ENCODE measurements at places on chromosomes 12 and 14.

DNA sequence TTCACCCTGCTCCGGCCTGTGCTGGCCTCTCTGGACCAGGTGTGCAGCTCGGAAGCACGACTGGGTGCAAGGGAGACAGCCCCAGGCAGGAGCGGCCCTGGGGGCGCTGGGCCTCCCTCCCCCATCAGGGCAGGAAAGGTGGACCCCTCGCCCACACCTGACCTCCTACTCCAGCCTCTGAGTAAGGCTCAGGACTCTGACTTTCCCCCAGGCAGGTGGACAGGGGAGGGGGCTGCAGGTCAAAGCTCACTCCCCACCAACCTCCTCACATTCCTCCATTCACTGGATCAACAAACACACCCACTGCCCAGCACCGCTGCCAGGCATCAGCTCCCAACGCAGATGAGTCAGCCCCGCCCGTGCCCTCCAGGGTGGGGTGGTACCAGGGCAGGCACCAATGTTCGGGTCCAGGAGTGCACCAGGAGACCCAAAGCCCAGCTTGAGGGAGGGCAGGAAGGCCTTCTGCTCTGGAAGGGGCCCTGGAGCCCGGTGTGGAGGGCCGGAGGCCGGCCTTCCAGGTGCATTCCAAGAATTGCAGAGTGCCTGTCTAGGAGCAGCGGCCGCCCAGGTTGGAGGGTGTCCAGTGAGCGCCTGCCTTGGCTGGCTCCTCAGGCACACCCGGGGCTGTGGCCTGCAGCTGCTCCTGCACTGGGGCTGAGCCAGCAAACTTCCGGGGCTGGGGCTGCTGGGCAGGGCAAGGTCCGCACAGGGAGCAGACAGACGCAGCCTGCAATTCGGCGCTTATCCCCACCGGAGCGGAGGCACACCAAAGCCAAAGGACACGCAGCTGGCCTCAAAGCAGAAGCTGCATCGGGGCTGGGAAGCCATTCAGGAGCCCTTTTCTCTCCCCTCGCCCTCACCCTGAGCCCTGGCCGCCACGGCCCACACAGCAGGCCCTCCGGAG is 1.6 kb upstream of the INF2 start:
- no peak for DNase-seq

GRCh38 chr12:130097798-130098255 is 64.4 kb upstream of the FZD10 start:
- no peak for DNase-seq

GRCh38 chr14:81936348-81936747 is 402.7 kb upstream of the SEL1L start:
- DNase-seq, result no peak

GRCh38 chr12:47188576-47189441 is 109.0 kb upstream of the AMIGO2 start:
- no peak for DNase-seq

DNA sequence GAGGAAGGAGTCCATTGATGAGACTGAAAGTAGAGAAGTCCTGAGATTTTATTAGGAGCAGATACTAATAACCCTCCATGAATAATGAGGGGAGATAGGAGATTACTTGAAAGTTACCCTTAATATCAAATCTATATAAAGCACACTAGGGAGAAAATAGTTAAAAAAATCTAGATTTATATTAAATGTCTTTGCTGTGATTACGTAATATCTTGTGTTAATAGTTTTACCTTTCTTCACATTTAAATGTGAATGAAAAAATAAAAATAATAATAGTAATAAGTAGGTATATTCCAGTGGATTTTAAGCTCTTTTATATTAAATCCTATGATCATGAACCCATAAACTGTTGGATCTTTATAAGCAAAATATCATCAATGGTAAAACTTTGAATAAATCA is 267.3 kb upstream of the SYT10 start:
- DNase-seq, result no peak

DNA sequence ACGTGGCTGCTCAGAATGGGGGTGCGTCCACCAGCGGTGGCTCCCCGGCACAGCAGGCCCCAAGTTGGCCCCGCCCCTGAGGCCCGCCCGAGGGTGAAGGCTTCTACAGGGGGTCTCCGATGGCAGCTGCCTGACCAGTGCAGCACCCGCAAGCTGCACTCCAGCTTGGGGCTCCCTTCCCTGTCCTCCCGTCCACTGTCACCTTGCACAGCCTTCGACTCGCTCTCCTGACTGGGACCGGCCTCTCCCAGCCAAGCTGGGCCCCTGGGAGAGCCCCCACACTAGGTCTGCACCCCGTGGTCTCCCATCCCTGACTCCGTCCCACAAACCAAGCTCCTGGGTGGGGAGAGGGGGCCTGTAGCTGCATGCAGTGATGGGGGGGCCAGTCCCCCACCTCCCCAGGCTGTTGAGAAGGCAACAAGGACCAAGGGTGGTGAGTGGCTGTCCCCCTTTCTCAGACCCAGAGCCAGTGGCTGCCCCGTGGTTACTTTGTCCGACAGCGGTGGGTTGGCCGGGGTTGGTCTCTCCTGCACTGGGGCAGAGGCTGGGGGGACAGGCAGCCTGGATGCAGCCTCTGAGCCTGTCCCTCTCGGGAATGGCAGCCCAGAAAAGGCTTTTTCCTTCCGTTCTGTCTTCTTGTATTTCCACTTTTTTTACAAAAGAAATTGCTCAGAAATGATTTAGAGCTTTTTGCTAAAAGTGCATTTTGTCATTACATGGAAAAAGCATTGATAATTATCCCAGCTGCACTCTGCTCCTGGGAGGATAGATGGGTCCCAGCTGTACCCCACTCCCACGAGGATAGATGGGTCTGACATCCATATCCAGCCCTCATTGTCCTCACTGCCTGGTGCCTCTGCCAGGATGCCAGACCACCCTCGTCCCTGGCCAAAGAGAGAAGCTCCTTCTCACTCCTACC is 217.0 kb downstream of the KIF26A start:
- no peak for DNase-seq

GRCh38 chr14:67577909-67578749 is 21.9 kb downstream of the PIGH start:
- DNase-seq, result no peak

DNA sequence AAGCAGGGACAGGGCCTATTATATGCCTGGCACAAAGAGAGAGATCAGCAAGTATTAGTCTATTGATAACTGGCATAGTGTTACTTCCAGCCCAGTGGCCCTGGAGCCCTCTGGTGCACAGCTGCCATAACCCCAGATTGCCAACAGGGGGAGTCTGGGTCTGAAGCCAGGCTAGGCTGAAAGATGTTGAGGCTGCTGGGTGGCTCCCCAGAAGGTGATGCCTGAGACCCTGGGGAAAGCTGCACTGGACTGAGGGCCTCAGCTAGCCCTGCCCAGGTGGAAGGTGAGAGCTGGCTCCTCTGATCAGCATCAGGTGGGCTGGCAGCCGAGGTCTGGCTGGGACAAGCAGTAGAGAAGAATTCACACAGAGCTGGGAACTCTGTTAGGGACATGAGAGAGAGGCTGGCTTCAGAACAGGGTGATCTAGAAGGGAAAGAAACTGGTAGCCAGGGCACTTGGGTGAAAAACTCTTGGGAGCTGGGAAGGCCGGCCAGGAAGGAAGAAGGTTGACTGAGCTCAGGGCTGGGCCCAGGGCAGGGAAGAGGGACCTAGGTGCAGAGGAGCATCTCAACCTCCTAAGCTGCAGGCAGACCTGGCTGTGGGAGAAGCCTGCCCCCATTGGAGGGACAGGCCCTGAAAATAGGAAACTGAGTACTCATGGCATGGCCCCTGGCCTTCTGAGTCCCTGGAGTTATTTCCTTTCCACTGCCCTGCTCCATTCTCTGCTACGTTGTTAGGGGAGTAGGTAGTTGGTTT is 3.9 kb downstream of the GZMH start:
- DNase-seq, result peak; percentile 11

- no peak for DNase-seq
These were observed 301.1 kb downstream of the DUSP6 start for GRCh38 chr12:89051065-89051677.

GRCh38 chr14:92553438-92553837 is 39.9 kb downstream of the RIN3 start:
- no peak for DNase-seq

DNA sequence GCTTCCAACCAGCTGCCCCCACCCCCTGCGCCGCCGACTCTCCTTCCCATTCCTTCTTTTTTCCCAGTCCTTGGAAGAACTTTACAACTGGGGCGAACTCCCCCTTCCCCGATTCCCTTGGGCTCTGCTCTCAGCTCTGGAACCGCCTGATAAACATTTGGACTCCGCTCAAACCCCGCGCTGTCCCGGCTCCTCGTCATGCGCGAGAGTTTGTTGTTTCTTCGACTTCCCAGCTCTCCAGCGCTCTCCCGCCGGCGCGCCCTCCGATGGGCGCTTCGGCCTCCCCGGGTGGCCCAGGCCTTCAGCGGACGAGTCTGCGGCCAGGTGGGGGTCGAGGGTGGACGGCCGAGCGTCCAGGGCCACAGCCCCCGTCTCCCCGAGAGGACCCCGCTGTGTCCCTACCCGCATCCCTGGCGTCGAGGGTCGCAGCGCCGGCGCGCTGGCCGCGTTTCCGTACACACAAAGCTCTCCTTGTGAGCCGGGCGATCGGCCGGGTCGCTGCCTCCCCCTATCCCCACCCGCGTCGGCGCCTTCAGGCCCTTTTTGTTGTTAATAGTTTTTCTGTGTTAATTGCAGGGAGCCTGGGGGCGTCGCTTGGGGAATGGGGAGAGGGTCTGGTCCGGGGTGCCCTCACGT is 847 bp downstream of the MMP14 start:
- no peak for DNase-seq

- DNase-seq, result no peak
These were observed 588.7 kb downstream of the CCER1 start for GRCh38 chr12:90366286-90366685.

GRCh38 chr12:78035901-78036606 is 205.4 kb downstream of the NAV3 start:
- no peak for DNase-seq

DNA sequence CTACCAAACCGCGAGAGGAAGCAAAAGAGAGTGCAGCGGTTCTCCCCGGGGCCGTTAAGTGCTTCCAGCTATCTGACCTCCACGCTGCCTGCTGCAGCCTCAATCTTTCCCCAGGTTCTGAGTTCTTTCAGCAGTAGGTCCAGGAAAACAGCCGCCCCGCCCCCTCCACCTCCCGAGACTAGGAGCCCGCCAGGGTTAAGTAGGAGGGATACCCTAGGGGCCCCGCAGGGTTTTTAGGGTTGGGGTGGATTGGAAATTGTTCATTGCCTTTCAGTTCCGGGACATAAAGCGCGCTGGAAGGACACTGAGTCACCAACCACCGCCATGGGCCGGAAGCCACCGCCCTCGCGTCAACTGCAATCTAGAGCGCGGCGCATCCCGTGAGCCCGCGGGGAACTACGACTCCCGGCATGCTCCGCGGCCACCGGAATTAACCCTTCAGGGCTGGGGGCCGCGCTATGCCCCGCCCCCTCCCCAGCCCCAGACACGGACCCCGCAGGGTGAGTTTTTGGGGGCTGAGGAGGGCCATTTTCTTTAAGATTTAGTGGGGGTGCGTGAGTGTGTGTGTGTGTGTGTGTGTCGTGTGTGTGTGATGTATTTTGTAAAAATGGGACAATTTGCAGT is at the start of gene MYL6B:
TSS of gene MYL6B (plus strand) at position 456 of the 624 bp plus-strand sequence. CDS start 1,332 bp downstream, outside the sequence.
- DNase-seq, result peak; percentile 90

DNA sequence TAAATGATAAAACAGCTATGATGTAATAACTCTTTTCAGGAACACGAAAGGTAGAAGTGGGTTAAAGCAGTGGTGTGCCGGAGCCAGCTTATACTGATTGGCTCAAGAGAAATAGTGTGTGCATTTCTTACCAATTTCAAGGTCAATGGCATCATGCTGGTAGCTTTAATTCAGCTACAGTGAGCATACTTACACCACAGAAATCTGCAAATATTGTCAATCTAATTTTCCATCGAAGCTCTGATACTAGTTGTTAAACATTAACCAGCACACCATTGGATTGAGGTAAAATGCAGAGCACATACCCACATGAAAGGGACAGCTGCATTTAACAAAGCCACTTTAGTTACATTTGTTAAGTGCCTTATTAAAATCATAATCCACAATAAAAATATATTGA is 225.7 kb downstream of the KCNC2 start:
- DNase-seq, result no peak

DNA sequence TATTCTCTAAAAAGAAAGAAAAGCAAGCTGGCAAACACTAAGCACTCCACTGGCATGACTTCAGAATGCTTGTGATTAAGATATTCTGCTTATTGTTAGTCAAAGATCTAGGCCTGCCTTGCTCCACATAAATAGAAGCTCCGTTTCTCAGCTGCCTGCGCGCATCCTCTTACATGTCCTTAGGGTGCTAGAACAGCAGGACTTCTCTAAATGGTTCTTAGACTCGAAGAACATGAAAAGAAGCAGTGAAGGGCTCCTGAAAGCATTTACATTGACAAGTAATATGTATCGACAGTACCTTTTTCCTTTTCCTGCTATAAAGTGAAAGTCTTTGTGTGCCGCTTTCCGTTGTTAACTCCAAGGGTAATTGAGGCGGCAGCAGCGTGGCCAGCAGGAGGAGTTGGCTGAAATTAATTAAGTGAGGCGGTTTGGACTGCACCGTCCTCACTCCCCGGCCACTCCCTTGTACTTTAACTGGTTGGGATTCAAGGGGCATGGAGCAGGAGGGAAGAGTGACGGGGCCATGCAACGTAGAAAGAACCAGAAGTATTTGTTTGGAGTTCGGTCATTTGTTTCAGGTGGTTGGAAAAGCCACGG is 34.2 kb upstream of the OTX2 start:
- no peak for DNase-seq

GRCh38 chr12:129599406-129599805 is 304.4 kb downstream of the TMEM132D start:
- DNase-seq, result no peak

GRCh38 chr14:53128303-53129028 is 24.7 kb downstream of the DDHD1 start:
- DNase-seq, result no peak

- no peak for DNase-seq
These were observed 42.5 kb upstream of the C14orf180 start for GRCh38 chr14:104536942-104537612.

- DNase-seq, result no peak
These were observed 51.4 kb downstream of the MRPL42 start for GRCh38 chr12:93518725-93519124.

GRCh38 chr12:15526033-15526432 is 203.7 kb downstream of the PTPRO start:
- no peak for DNase-seq

GRCh38 chr14:20631880-20632389 is 9.6 kb downstream of the OR6S1 start:
- DNase-seq, result no peak

GRCh38 chr12:10829994-10830393 is 3.8 kb upstream of the TAS2R10 start:
- no peak for DNase-seq

DNA sequence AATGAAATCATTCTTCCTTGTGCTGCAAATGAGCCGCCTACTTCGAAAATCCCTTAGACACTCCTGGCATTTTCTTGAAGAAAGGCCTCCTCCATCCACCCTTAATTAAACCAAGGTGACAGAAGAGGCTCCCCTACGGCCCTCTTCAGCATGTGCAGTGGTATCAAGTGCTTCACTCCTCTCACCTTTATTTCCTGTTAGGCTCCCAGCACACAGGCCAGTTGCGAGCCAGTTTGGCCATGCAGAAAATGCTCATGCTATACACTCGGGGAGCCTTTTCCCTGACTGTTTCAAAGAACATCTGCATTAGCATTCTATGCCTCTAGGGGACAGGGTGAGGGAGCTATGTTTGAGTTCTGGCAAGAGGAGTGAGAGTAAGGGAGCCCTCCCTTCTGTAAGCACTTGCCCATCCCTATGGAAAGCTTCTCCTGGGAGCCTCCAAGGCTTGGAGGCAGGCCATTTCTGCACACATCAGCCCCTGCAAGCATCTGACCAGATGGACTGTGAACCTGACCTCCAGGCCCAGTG is 291.5 kb downstream of the RPS29 start:
- no peak for DNase-seq

- DNase-seq, result no peak
These were observed 6.8 kb upstream of the SIX1 start for GRCh38 chr14:60655898-60656685.

Measured in activated CD8-positive, alpha-beta memory T cell treated with anti-CD3 and anti-CD28 coated beads for 1 hour (primary cell).